ENCODE measurements at places on chromosomes 6 and 20. TPM values are rescaled to one million over a fixed set of nuclear protein-coding genes. Genes with fewer than 3 reads are reported as not detected.

MOG gene
- polyA plus RNA-seq, result not detected

ADAM33 gene
- polyA plus RNA-seq, result 1.7 TPM

GPSM3 gene
- 9.8 TPM for polyA plus RNA-seq

PRELID3B gene
- 18.0 TPM for polyA plus RNA-seq

CCM2L gene
- polyA plus RNA-seq, result not detected

DLK2 gene
- polyA plus RNA-seq, result 2.8 TPM

MYH7B gene
- 0.09 TPM for polyA plus RNA-seq

MTG2 gene
- 23.9 TPM for polyA plus RNA-seq

TRMT11 gene
- polyA plus RNA-seq, result 14.3 TPM

FARS2 gene
- polyA plus RNA-seq, result 10.7 TPM

HRH3 gene
- not detected for polyA plus RNA-seq

E2F1 gene
- polyA plus RNA-seq, result 14.0 TPM

OARD1 gene
- 4.6 TPM for polyA plus RNA-seq

SPATA25 gene
- 1.0 TPM for polyA plus RNA-seq

ADGB gene
- not detected for polyA plus RNA-seq

COL9A3 gene
- 1.4 TPM for polyA plus RNA-seq

CUL7 gene
- 38.0 TPM for polyA plus RNA-seq

EBF4 gene
- polyA plus RNA-seq, result 1.0 TPM

HLA-DRB5 gene
- not detected for polyA plus RNA-seq

MAN1A1 gene
- 6.4 TPM for polyA plus RNA-seq

TFB1M gene
- polyA plus RNA-seq, result 18.1 TPM

PLN gene
- polyA plus RNA-seq, result not detected

LST1 gene
- polyA plus RNA-seq, result not detected

PRDM13 gene
- polyA plus RNA-seq, result not detected

GSTA1 gene
- polyA plus RNA-seq, result 0.31 TPM

ARMH2 gene
- polyA plus RNA-seq, result not detected

RNF144B gene
- 0.44 TPM for polyA plus RNA-seq

CPNE5 gene
- polyA plus RNA-seq, result 0.10 TPM

PI16 gene
- 0.20 TPM for polyA plus RNA-seq

ZNF311 gene
- polyA plus RNA-seq, result 0.27 TPM

RAD21L1 gene
- polyA plus RNA-seq, result not detected

TULP1 gene
- polyA plus RNA-seq, result not detected

IMPG1 gene
- polyA plus RNA-seq, result not detected

TREM1 gene
- polyA plus RNA-seq, result not detected

INSM1 gene
- not detected for polyA plus RNA-seq

SLX4IP gene
- 0.90 TPM for polyA plus RNA-seq

DUSP15 gene
- not detected for polyA plus RNA-seq

ZNF165 gene
- polyA plus RNA-seq, result 0.09 TPM

PTCHD4 gene
- 0.53 TPM for polyA plus RNA-seq

SASH1 gene
- 11.6 TPM for polyA plus RNA-seq

OR2B2 gene
- polyA plus RNA-seq, result not detected

SAYSD1 gene
- 5.7 TPM for polyA plus RNA-seq

NKX2-4 gene
- not detected for polyA plus RNA-seq

GLYATL3 gene
- not detected for polyA plus RNA-seq
